ENCODE measurements at places on chromosomes 4 and X.

DNA sequence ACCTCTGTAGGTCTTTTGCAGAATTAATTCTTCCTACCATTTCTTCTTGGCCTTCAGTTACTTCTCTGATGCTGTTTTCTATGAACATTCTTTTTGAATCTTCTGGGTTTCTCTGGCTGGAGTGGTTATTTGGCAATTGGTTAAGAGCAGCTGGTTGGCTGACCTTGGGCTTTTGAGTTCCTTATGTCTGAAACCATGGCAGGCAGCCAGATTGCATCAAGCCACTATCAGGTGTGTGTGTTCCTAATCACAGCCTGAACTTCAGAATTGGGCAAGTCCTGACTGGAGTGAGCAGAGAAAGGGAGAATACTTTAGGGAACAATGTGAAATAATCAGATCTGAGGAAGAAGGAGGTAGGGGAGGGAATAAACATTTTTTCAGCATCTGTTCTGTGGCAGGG lies 90.2 kb downstream of the ARHGAP10 start:
- no peak for DNase-seq

- no peak for DNase-seq
Observed at GRCh38 chr4:140219567-140219966, 65.6 kb upstream of the MAML3 start.

DNA sequence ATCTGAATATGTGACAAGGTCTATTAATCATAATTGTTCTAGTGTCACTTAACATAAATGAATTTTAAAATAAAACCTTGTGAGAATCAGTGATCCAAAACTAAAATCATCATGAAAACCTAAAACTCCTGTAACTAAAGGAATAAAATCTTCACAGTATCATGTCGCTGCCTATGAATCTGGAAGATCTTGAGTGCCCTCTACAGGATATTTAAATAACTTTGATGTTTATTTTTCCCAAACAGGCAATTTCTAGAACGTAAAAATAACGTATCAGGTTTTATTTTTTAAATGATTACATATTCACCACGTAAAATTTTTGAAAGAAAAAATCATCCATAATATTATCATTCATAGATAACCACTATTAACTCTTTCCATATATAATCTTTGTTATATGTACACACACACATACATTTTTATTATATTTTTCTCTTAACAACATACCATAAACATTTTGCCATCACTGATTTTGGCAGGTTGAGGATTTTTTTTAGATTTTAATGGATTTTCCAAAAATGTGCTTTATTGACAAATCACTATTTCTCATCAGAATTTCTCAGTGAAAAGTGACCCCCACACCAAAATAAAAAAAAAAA lies 79.6 kb downstream of the COMMD8 start:
- DNase-seq: no peak

DNA sequence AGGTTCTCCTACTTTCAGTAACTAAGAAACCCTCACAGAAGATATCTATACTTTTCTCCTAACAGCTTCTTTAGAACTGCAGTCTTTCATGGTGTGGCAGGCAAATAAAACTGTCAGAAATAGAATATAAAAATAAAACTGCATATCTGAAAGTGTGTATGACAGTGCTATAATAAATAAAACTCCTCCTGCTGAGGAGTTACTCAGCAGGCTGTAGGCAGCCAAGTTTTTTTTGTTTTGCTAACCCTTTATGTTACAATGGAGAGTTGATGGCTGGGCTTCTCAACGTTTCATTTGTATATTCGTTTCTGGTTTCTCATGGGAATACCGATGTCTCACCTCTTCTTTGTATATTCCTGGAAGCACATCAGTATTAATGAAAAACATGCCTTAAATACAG lies 18.2 kb upstream of the UGT2B10 start:
- DNase-seq: no peak

DNA sequence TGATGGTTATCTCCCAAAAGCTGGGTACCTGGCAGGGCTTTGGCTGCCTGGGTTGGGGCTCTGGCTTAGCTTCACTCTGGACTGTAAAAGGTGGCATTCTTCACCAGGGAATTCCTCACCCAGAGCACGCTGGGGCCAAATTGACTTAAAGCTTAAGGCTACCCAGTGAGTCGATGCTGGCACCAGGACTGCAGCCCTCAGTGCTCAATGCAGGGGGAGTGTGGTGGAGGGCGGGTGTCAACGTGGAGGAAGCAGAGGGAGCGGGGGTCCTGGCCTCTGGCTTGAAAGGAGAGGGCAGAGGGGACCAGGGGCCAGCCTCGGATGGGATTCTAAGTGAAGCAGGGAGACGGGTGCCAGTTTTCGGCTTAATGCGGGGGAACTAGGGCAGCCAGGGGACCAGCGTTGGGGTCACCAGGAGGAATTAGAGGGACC lies 446 bp upstream of the FAM50A start:
- DNase-seq: no peak

- no peak for DNase-seq
Observed at GRCh38 chrX:12709047-12709446, 82.2 kb upstream of the PRPS2 start.

DNA sequence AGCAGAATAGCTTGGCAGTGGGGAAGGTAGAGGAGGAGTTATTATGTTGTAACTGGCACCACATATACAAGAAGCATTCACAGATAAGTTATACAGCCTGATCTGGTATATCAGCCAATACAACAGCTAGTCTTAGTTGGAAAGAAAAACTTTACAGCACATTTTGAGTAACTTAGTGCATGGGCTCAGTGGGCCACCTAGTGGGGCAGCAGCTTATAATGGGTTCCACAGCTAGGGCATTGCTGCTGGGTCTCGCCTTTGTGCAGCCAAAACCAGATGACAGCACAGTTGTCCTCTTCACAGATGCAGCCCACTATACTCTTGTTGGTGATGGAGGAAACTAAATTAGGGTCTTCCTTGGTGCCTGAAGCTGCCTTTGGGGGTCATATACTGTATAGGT lies 448.1 kb upstream of the RASGEF1B start:
- no peak for DNase-seq

DNA sequence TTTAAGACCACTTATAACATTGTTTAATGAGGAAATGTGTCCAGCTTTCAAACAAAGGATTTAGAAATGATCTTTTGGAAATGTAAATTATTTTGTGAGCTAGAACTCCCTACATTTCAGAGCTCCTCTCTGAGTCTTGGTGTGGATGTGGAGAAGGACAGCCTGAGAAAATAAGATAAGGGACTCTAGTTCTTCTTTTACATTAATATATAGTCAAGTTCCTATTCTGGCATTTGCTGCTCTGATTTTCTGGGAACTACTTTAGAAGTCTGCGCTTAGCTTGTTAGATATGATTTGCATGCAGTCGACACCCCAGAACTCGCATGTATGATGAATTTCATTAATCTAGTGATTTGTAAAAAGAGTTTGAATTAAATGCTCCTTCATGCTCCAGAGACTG lies 45.5 kb downstream of the TSPAN7 start:
- no peak for DNase-seq

DNA sequence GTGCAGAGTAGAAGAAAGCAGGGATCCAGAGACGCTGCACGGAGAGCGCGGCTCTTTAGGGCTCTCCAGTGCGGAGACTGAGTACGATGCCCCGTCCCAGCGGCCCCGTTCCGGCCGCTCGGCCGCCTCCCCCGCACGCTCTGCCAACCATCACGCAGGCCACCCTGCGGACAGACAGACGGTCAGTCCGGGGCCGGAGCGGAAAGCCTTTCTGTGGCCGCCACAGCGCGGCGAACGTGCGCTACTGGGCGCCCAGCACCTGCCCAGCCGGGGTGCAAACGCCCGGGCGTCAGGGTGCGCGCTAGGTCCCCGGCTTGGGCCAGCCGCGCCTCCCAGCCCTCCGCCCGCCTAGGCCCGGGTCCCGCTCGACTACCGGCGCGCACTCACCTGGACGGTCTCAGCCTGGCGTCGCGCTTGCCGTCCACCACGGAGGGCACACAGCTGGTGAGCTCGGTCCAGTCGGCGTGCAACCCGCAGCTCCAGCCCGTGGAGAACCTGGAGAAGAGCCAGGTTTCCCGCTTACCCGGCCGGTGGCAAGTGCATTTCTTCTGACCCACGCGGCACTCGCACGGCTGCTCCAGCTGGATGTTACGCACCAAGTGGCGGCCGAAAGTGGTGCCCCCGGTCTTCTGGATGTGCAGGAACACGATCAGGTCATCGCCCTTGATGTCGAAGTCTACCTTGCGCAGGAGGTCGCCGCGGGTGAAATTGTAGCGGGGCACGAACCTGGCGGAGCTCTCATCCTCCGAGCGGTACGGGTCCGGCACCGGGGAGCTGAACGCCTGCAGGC lies 1.8 kb downstream of the HS6ST2 start:
- DNase-seq: no peak

DNA sequence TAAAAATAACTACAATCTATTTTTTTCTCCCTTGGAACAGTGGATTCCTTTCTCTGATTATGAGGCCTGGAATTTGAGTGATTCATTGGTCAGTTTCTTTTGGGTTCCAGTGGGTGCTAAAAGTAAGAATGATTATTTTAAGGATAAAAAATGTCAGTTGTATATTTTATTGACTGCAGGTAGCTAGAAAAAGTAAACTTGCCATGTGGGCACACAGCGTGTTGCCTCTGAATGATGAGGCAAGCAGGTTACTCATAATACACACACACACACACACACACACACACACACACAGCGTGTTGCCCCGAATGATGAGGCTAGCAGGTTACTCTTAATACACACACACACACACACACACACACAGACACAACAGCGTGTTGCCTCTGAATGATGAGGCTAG lies 13.8 kb downstream of the GALNT7 start:
- no peak for DNase-seq

GRCh38 chr4:1294891-1295290 lies 5.2 kb downstream of the MAEA start:
- DNase-seq: no peak

- DNase-seq: no peak
Observed at GRCh38 chr4:42965326-42965725, 72.8 kb downstream of the GRXCR1 start.

DNA sequence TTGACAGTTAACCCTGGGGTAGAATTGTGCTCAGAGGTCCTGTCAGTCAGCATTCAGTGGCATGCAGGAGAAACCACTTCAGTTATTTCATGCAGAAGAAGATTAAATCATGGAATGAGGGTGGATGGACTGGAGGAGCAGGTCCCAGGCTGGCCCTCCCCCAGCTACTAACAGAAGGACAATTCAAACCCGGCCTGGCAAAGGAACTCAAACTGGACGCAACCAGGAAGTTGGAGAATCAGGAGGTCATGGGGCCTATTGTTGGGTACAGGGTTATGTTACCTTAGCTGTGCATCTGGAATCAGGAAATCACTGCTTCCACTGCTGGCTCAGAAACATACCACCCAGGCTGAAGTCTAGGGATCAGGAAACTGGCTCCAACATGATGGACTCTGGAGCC lies 121.4 kb downstream of the GPAT3 start:
- no peak for DNase-seq

GRCh38 chr4:83323136-83323535 lies 11.5 kb downstream of the HPSE start:
- no peak for DNase-seq

DNA sequence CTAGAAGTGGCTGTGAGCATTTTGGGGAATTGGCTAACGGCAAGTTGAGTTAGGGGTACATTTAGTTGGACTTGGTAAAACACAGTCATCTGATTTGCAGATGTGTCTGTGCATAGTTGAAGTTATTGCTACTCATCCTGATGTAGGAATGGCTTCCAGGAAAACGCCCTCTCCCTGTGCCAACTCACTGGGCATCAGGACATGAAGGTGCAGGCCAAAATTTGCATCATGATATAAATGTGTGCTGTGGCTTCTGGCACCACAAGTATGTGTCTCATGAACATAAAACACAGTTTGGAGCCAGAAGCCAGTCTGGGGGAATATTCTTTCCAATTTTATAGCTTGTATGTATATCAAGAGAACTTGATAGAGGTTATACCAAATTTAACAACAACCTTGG lies 54.2 kb upstream of the CBR4 start:
- DNase-seq: no peak

- no peak for DNase-seq
Observed at GRCh38 chr4:5632571-5632970, 75.8 kb downstream of the EVC2 start.

DNA sequence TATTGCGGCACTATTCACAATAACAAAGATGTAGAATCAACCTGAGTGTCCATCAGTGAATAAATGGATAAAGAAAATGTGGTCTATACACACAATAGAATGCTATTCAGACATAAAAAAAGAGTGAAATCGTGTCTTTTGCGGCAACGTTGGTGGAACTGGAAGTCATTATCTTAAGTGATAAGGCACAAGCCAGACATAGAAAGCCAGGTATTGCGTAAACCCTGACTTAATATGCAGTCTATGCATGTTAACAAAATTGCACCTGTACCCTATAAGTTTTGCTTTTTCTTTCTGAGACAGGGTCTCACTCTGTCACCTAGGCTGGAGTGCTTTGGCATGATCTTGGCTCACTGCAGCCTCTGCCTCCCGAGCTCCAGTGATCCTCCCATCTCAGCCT lies 28.6 kb downstream of the KIAA0232 start:
- no peak for DNase-seq

DNA sequence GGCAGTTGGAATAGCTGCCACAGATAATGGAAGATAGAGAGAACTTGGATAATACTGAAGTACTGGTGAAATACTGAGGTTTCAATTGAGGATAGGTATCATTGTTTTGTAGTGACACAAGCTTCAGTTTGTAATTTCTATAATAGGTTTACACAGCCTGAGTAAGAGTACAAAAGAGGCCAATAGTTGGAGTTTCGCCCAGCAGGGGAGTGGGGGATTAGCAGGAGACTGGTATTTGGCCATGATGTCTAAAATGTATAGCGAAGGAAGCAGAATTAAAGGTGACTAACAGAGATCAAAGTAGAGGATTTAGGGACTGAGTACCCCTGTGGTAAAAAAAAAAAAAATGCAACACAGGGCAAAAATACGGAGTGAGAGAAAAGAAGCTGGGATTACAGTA lies 129.5 kb downstream of the KCTD8 start:
- no peak for DNase-seq

- no peak for DNase-seq
Observed at GRCh38 chr4:38980903-38981676, 51.1 kb downstream of the TMEM156 start.

DNA sequence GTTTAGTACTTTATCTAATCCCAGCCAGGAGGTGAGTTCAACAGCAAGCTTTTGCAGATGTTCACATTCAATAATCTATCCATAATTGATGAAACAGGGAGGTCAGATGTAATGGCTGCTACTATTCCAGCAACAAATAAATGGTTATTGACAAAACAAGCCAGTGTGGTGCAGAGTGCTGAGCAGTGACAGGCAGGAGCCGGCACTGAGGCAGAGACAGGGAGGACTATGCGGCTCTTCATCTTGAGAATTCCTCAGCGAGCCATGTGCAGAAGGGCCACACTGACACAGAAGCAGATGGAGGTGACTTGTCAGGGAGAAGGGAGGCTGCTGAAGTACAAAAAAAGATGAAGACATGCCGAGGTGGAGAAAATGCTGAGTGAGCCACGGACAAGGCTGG lies 98.3 kb downstream of the TTC29 start:
- DNase-seq: no peak

GRCh38 chr4:48008021-48008596 lies 8.4 kb downstream of the CNGA1 start:
- no peak for DNase-seq

Data from vagina (tissue), 2 donors.